Liver (tissue), 10 donors: ENCODE measurements at places on chromosomes 2 and 18. TPM values are rescaled to one million over a fixed set of nuclear protein-coding genes. Genes with fewer than 3 reads are reported as not detected.

Gene FOXI3
- total RNA-seq: not detected

- H3K27ac ChIP-seq: no peak overlapping the region
- H3K36me3 ChIP-seq: no peaks in the 10 kb centered on the region
- DNase-seq: no peak
Observed at GRCh38 chr2:133422931-133423351, 145.3 kb downstream of the NCKAP5 start.

Gene AQP12B
- total RNA-seq: not detected

Gene ITGB6
- total RNA-seq: not detected

- H3K27ac ChIP-seq: no peak overlapping the region
- H3K27me3 ChIP-seq: no peaks in the 10 kb centered on the region
- peaks cover 1% of the 10 kb centered on the region for H3K4me1 ChIP-seq
Observed at GRCh38 chr2:53913721-53914120, 54.0 kb upstream of the GPR75 start.

GRCh38 chr2:241967467-241968144, 98.1 kb downstream of the RTP5 start:
- H3K27me3 ChIP-seq: no peaks in the 10 kb centered on the region
- no peaks in the 10 kb centered on the region for H3K4me1 ChIP-seq
- no peak overlapping the region for H3K4me3 ChIP-seq
- H3K36me3 ChIP-seq: no peaks in the 10 kb centered on the region
